ENCODE measurements at places on chromosomes 4 and X. TPM values are rescaled to one million over a fixed set of nuclear protein-coding genes. Genes with fewer than 3 reads are reported as not detected.

- DNase-seq, result no peak
These were observed 1.5 kb upstream of the RELL1 start for GRCh38 chr4:37687681-37688080.

- DNase-seq, result no peak
These were observed 40.7 kb upstream of the MBTPS2 start for GRCh38 chrX:21798677-21799219.

- no peak for DNase-seq
These were observed 33.7 kb downstream of the CLOCK start for GRCh38 chr4:55512922-55513571.

ADGRA3 gene
- 23.3 TPM for total RNA-seq

DNA sequence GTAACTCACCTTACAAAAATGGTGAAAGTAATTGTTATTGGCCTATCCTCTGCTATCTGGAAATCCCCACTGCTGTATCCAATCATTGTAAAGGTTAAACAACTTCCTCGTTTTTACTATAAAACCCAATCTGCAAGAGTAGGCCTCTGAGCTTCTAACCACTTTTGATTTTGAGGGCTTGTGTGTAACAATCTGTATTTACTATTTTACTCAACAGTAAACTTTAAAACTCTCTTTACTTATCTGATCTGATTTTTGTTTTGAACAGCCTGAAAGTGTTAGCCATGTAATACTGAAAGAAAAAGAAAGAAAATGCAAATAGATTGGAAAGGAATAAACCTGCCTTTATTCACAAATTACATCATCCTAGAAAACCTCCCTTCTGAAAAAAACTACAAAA lies 63.1 kb downstream of the SLC10A7 start:
- no peak for DNase-seq

EVC2 gene
- total RNA-seq, result 23.8 TPM

SCOC gene
- total RNA-seq, result 39.3 TPM

DNA sequence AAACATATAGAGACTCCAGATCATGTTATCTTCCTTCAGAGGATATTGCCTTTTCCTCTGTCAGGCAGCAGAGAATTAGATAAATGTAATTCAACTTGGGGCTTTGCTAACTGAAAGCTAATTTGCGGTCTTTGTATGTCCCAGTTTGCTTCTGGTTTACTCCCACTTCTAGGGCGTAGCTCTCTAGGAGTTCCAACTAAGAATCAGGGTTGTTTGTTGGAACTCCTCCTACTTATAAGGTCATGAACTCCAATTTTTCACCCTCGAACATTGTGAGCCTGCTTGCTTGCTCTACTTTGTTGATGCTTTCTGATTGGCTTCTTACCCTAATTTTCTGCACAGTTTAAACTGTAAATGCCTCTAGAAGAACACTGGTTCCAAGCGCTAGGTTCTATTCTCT lies 66.1 kb downstream of the FMR1NB start:
- no peak for DNase-seq

GRCh38 chr4:25157081-25157480 lies 3.2 kb downstream of the SEPSECS start:
- DNase-seq, result no peak

GRCh38 chr4:147786531-147786930 lies 54.6 kb downstream of the ARHGAP10 start:
- DNase-seq, result no peak

- no peak for DNase-seq
These were observed 31.4 kb upstream of the SLC25A31 start for GRCh38 chr4:127698789-127699200.

DNA sequence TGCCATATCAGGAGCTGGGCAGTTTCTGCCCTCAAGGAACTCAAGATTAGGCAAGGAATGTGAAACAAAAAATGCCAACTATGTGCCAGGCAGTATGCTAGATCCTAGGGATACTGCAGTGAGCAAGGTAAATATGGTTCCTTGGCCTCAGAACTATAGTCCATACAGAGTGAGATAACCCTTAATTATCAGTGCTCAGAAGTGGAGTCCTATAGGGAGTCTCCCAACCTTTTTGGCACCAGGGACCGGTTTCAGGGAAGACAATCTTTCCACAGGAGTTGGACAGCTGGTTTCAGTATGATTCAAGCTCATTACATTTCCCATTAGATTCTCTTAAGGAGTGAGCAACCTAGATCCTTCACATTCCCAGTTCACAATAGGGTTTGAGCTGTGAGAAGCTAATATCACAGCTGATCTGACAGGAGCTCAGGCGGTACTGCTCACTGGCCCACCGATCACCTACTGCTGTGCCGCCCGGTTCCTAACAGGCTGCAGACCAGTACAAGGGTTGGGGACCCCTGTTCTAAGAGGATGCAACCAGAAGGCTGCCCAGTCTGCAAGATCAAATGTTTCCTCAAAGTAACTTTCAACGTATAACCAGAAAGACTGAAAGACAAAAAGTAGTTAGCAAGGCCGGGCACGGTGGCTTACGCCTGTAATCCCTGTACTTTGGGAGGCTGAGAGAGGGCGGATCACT lies 1.7 kb upstream of the SRP72 start:
- no peak for DNase-seq

DNA sequence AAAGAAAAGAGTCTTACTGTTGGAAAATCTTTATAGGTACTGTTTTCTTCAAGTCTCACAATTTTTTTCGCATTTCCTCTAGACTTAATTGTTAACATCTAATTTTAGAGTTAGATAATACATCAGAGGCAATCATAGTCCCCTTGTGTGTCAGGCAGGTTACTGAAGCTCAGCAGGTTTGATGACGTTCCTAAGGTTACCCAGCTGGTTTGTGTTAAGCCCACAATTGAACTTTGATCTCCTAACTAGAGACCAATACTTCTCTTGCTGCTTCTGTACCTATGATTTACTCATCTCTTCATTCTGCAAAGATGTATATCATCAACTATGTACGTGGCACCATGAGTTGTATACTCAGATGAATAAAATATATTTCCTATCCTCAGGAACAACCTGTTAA lies 131.6 kb upstream of the STIM2 start:
- DNase-seq, result no peak

GRSF1 gene
- 35.1 TPM for total RNA-seq

DNA sequence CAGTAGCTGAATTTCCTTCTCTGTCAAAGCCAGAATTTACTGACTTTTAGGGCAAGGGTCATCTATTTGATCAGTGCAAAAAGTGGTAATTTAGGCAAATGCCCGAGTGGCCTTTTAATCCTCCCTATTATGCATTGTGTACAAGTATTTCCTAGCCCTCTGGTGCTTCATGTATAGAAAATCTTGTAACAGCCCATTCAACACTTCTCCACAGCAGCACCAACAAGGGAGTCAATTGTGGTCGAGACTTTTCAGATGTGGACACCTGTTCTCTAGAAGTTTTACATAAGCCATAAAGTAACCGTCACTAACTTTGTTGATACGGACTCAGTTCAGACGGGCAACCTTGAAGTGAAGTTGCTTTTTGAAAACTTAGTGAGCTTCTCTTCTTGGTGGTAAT lies 50.9 kb upstream of the FHDC1 start:
- no peak for DNase-seq

GRCh38 chr4:179709961-179710624 lies 2267.9 kb upstream of the AGA start:
- DNase-seq, result no peak

GRCh38 chrX:78105944-78106650 lies 2.0 kb downstream of the PGK1 start:
- DNase-seq, result no peak

DNA sequence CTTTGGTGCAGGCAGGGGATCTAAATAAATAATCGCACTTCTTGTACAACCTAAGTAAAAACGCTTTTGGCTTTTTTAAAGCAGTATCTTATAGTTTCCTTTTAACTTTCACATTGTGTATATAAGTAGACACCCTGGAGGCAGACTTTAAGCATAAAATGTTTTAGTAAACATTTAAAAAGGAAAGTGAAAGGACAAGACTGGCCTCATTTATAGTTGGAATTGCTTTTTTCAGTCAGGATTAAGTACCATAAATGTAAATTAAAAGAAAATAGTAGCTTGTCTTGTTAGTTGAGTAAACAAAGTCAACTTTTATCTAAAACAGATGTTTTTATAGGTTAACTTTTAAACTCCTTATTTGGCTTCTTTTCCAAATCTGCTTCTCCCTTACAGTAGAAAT lies 39.7 kb downstream of the PTPN13 start:
- DNase-seq, result no peak
